NCI-H1436 (cell line): ENCODE measurements at places on chromosomes 11 and 22.

GRCh38 chr22:20140107-20140445 is 8.5 kb downstream of the ZDHHC8 start:
- no peak for DNase-seq

DNA sequence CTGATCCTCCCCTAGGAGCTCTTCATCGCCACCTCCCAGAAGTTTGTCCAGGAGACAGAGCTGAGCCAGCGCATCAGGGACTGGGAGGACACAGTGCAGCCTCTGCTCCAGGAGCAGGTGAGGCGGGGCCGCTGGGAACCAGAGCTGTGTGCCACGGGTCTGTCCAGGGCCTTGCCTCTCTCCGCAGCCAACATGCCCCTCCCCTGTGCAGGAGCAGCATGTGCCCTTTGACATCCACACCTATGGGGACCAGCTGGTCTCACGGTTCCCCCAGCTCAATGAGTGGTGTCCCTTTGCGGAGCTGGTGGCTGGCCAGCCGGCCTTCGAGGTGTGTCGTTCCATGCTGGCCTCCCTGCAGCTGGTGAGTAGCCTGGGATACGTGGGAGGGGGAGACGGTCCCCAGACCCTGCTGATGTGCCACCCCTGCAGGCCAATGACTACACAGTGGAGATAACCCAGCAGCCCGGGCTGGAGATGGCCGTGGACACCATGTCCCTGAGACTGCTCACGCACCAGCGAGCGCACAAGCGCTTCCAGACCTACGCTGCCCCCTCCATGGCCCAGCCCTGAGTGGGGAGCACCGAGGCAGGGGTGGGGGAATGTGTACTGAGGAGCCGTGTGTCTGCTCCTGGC is 2.5 kb downstream of the SCO2 start:
- DNase-seq, result no peak

GRCh38 chr11:130403271-130403804 is 25.1 kb downstream of the ADAMTS8 start:
- no peak for DNase-seq

DNA sequence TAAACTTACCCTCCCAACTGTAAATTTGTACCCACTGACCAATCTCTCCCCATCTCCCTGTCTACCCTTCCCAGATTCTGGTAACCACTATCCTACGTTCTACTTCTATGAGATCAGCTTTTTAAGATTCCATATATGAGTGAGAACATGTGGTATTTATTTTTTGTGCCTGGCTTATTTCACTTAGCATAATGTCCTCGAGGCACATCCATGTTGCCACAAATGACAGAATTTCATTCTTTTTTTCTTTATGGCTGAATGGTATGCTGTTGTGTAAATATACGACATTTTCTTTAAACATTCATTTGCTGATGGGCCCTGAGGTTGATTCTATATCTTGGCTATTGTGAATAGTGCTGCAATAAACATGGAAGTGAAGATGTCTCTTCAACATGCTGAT is 74.7 kb upstream of the RRM1 start:
- DNase-seq, result no peak

- no peak for DNase-seq
Observed at GRCh38 chr11:126438691-126439090, 83.2 kb downstream of the ST3GAL4 start.

- no peak for DNase-seq
Observed at GRCh38 chr11:133029107-133029506, 503.2 kb downstream of the OPCML start.

- no peak for DNase-seq
Observed at GRCh38 chr22:38080474-38080849, 3.5 kb downstream of the SLC16A8 start.

DNA sequence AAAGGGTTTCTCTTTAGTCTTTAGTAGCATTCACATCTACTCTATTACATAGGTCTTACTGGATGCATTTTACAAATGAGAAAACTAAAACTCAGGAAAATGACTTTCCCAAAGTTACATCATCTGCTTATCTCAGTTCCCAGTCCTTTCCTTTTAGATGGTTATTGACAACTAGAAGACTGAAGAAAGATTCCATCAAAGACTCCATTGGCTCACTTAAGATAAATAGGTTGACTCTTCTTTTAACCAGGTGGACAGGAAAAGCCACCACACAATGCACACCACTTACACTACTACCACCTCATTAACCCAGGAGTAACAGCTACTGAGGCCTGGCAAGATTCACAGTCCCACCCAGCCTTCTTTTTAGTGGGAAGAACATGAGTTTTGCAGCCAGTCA is 123.6 kb downstream of the TRIM44 start:
- no peak for DNase-seq

DNA sequence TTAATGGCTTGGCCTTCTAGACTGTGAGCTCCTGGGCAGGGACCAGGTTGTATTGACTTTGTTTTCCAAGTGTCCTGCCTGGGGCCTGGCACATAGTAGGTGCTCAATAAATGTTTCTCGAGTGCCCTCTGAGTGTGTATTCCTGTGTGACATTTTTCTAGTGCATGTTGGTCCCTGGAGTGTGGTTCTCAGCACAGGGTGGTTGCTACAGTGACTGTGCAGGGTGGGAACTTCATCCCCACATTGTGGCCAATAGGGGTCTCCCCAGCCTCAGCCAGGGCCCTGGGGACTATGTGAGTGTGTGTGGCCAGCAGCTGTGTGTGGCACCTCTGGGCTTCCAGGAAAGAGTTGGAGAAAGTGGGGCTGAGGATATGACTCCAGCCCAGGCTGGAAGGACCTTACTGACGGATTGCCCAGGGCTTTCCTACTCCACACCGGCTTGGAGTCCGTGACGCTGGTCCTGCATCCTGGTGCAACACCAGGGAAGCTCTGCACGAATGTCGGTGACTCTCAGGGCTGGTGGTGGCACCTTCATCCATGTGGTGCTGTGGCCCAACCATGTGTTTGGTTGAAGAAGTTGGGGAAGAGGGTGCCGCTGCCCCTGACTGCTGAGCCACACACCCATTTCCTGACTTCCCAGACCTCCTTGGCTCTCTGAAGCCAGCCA is 9.0 kb upstream of the MARK2 start:
- peak; percentile 1 for DNase-seq

DNA sequence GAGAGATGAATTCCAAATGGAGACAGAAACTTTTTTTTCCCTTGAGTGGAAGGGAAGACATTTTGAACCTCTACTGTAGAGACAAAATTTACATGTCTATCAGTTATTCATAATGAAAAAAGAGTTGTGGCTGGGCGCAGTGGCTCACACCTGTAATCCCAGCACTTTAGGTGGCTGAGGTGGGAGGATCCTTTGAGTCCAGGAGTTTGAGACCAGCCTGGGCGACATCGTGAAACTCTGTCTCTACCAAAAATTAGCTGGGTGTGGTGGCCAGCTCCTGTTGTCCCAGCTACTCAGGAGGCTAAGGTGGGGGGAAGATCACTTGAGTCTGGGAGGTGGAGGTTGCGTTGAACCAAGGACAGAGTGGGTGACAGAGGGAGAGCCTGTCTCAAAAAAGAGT is 4.1 kb downstream of the EED start:
- DNase-seq, result no peak
